Pons (tissue), 1 donor: ENCODE measurements at places on chromosomes 2 and 18.

DNA sequence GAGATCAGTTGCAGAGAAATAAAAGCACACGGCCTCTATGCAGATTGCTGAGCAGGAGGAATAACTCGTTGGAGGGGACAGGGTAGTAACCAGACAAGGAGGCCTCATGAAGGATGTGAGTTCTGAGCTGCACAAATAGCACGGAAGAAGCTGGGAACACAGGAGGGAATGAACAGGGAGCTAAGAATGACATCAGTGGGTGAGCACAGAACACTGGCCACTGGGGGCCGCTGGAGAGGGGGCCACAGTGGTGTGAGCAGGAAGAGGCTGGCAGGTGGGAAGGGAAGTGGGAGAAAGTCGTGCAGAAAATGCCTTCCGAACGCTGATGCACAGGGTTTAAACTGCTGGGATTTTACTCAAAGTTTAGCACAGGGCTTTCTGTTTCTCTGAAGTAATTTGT is 61.0 kb downstream of the ZAP70 start:
- DNase-seq, result no peak

DNA sequence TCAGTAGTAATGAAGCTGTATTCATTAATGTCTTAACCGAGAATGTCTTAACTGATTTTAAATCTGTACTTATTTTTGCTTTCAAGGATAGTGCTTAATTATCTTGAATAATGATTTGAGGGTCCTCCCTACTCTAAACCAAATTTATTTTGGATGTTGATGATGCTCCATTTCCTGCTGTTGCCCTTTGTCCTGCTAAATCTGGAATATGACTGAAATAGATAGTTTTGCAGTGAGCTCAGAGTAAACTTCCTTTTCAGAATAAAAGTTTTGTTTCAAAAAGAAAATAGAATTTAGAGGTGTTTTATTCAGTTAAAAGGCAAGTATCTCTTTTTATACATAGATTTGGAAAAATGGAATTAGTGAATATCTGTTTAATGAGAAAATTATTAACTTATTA is 8.1 kb downstream of the NBEAL1 start:
- no peak for DNase-seq

- no peak for DNase-seq
Observed at GRCh38 chr18:32200766-32201165, 10.9 kb downstream of the MEP1B start.

DNA sequence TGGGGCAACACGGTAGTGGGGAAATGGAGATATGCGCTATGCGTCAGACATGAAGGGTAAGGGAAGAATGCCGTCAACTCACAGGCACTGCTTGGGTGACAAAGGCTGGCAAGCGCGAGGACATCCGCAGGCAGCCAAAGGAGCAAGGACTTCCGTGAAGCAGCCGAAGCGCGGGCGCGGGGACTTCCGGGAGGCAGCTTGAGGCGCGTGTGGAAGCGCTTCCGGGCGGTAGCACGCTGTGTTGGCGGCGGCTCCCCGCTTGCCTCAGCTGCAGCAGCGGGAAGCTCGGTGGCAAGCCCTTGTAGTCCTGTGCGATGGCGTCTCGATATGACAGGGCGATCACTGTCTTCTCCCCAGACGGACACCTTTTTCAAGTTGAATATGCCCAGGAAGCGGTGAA is at the start of gene PSMA8:
Gene PSMA8 (plus strand): TSS at position 218 of the 400 bp plus-strand sequence. CDS start 97 bp downstream, at position 315.
- DNase-seq, result no peak

DNA sequence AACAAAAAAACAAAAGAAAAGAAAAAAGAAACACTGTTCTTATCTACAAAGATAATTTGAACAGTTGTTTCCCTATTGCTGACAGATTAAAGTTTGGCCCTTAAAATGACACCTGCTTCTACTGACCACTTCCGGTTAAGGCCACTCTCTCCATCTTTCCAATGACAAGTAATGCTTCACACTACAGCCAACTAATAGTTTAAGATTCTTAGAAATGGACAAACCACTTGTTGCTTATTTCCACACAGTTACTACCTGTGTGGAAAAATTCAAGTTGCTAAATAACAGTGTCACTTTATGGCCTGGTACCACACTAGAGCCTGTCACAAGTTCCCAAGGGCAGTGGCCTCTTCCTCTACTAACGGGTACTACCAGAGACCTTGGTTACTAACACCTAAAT is 2.4 kb downstream of the TMEM185B start:
- no peak for DNase-seq

DNA sequence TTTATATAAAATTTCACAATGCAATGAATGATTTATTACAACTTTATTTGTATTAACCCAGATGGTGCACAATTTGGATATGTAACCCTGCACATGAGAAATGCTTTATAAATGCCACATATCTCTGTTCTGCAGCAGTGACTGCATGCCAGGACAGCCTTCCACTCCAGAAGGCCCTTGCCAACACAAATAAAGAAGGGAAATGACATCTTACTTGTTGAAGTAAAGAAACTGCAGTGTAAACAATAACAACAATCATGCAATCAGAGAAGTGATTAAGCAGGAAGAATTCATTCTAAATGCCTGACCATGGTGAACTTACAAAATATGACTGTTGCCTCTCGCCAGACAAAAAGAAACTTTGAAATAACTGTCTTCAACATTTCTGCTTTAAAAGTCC is 129.9 kb upstream of the CHST9 start:
- no peak for DNase-seq

GRCh38 chr2:11923935-11924334 is 177.5 kb downstream of the LPIN1 start:
- DNase-seq, result no peak

GRCh38 chr2:48034295-48034694 is 128.0 kb upstream of the FBXO11 start:
- no peak for DNase-seq

DNA sequence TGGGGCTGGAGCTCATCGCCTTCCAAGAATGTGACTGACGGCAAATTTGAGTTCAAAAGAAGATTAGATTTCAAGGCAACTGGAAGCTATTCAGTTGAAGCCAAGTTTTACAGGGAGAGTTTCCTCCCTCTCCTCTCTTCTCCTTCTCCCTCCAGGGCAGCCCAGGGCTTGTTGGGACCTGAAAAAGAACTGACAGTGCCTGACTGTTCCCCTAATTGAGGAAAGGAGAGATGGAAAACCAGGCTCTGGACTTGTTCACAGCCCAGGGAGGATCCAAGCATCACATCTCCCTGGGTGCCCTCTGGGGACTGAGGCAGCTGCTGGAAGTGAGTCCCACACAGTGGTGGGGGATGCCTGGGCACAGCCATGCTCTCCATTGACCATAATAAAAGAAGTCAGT is 88.1 kb downstream of the THNSL2 start:
- DNase-seq, result no peak

DNA sequence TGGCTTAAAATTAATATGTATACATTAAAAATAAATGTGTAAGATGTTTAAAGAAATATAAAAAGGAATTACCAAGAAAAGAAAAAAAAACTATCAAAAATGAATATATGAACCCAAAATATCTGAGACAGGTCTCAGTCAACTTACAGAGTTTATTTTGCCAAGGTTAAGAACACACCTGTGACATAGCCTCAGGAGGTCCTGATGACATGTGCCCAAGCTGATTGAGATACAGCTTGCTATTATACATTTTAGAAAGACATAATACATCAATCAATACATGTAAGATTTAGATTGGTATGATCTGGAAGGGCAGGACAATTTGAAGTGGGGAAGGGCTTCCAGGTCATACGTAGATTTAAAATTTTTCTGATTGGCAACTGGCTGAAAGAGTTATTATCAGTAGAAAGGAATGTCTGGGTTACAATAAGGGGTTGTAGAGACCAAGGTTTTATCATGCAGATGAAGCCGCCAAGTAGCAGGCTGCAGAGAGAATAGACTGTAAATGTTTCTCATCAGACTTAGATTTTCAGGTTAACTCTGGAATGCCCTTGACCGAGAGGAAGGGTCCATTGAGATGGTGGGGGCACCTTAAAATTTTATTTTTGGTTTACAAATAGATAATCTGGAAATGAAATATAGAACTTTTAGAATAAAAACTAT is 74.7 kb downstream of the EXOC6B start:
- DNase-seq, result no peak

GRCh38 chr2:119290859-119291587 is 67.4 kb downstream of the STEAP3 start:
- peak; percentile 86 for DNase-seq

DNA sequence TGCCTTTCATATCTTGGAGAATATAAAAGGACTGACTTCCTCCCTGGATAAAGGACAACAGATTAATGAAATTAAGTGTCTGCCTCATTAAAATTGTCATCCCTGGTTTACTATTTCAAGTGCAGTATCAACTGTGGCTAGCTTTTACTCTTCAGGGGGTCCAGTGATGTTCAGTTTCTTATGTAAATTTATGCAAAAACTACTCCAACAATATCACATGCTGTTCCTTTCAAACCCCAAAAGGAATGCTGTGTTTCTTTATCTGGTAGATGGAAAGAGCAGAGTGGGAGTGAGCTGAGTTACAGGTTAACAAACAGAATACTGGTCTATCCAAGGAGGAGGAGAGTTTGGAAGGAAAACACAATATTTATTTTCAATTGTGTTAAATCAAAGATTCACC is 283.7 kb upstream of the VWC2L start:
- DNase-seq, result no peak

- no peak for DNase-seq
Observed at GRCh38 chr2:161206471-161207032, 46.3 kb downstream of the TANK start.

DNA sequence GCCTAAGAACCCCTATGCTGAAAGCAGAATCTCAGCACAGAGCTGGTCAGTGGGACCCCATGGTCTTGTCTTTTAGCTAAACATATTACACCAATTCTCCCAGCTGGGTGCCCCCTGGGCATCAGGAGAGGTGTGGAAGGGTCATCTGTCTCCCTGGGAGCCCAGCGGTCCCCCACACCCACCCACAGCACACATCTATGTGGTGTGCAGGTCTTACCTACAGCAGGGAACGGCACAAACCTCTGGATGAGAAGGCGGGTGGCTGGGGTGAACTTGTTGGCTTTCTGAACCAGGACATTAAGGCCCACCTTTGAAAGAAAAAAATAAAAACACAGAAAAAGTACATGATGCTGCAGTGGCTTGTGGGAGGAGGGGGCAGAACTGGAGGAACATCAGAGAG is 70.7 kb downstream of the EMX1 start:
- no peak for DNase-seq

GRCh38 chr2:63066265-63066664 is 15.6 kb downstream of the OTX1 start:
- DNase-seq, result no peak

DNA sequence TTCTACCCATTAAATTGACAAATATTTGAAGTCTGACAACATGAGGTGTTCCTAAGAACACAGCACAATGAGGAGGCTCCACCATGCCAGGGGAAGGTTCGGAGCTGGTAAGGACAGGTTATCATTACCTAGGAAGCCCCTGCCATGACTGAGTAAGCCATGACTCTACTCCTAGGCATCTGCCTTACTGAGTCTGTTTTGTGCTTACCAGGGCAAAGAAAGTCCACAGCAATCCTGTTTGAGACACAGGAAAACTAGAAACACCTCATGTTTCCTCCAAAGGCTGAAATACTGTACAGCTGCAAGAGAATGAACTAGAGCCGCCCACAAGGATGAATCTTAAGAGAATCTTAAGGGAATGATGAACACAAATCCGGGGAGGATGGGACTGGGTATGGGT is 11.6 kb downstream of the TGFBRAP1 start:
- no peak for DNase-seq

GRCh38 chr2:63673865-63674533 is 85.2 kb downstream of the MDH1 start:
- DNase-seq, result no peak

- peak; percentile 55 for DNase-seq
Observed at GRCh38 chr2:110157153-110157793, 41.7 kb upstream of the MALL start.

- no peak for DNase-seq
Observed at GRCh38 chr2:10935953-10936942, 24.5 kb downstream of the KCNF1 start.

DNA sequence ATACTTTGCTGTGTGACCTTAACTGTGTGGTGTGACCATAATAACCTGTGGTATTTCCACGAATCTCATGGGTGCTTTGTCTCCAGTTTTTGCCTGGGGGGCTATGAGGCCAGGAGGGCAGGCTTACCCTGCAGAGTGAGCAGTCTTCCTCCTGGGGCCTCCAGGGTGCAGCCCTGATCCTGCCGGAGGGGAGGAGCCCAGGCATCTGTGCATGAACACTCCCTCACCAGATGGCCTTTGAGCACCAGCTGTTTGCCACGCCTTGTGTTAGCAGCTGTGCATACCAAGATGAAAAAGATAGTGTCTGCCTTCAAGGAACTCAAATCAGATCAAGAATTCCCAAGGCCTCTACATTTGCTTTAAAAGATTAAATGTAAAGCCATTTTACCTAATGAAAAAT is 75.0 kb upstream of the RBM44 start:
- DNase-seq, result no peak

- no peak for DNase-seq
Observed at GRCh38 chr2:151508519-151508918, 98.8 kb downstream of the RIF1 start.

DNA sequence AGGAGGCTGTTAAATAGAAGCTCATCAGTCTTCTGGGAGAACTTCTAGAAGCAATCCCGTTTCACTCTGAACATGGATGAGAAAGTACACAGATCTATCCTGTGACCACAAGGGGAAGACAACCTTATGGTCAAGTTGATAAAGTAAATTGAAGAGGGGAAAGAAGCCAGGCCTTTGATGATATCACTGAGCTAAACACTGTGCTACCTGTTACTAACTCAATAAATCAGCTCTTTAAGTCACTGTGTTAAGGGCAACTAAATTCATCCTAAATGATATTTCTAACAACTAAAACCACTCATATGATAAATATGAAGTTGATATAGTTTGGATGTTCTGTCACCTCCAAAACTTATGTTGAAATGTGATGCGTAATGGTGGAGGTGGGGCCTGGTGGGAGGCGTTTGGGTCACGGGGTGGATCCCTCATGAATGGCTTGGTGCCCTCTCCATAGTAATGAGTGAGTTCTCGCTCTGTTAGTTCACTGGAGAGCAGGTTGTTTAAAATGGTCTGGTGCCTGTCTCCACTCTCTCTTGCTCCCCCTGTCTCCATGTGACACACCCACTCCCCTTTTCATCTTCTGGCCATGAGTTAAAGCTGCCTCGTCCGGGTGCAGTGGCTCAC is 23.6 kb downstream of the OLA1 start:
- no peak for DNase-seq

DNA sequence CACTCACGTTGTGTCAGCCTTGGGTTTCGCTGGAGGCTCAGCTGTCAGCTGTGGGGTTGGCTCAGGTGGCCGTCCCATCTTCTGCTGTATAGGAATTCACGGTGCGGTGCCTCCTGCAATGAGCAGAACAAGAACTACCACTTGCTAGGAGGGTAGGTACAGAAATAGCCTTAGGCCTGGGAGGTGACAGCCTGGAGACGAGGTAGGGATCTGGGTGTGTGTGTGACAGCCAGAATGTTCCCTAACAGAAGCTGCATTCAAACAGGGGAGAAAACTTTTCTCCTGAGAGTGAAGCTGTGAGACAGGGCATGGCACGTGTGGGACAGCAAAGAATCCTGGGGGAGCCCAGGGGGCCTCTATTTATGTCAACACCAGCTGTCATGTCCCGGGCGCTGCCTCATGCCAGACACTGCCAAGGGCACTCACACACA is 8.4 kb upstream of the MAL start:
- DNase-seq, result no peak
